ENCODE measurements at places on chromosomes 12 and 14. TPM values are rescaled to one million over a fixed set of nuclear protein-coding genes. Genes with fewer than 3 reads are reported as not detected.

Gene CD4
- polyA plus RNA-seq = not detected

Gene ABCC9
- polyA plus RNA-seq = not detected

Gene CPNE6
- polyA plus RNA-seq = not detected

Gene DPPA3
- polyA plus RNA-seq = not detected

Gene PMCH
- not detected for polyA plus RNA-seq

Gene NEK9
- polyA plus RNA-seq = 13.3 TPM

Gene SIX6
- polyA plus RNA-seq = not detected

Gene ZC2HC1C
- 0.94 TPM for polyA plus RNA-seq

Gene CNPY2
- polyA plus RNA-seq = 124 TPM

Gene SLC6A12
- not detected for polyA plus RNA-seq

Gene OXA1L
- polyA plus RNA-seq = 92.2 TPM

Gene KLHDC1
- 0.20 TPM for polyA plus RNA-seq

Gene SYNE2
- 6.9 TPM for polyA plus RNA-seq

DNA sequence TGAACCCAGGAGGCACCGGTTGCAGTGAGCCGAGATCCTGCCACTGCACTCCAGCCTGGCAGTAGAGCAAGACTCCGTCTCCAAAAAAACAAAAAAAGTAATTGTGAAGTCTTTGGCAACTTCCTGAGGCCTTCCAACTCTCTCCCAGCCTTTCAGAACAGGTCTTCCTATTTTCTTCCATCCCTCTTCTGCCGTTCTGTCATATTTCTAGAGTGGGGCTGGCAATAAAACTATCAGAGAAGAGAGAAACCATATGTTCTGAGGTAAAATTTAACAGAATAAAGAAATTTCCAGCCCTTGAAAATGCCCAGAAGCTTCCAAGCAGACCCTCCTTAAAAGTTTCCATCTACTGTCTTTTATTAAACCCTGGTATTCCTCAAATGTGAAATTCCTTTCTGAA is 100.4 kb downstream of the HMGA2 start:
- DNase-seq = no peak

- DNase-seq = no peak
Observed at GRCh38 chr14:73877790-73878189, 8.9 kb upstream of the ZNF410 start.

DNA sequence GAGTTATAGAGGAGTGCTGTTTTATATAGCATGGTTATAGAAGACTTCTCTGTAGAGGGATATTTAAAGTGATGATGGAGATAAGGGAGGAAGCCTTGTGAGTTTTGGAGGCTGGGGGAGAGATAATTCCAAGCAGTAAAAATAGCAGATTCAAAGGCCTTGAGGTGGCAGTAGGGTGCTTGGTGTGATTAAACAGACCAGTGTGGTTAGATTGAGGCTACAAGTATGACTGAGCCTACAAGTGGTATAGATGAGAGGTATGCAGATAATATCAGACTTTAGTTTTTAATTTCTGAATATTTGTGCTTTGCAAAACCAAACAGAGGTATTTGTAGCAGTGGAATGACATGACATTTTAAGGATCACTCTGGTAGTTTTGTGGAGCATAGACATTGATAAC is 20.3 kb downstream of the FANCM start:
- DNase-seq = no peak

- DNase-seq = peak; percentile 75
Observed at GRCh38 chr14:90624227-90624626, 192.0 kb downstream of the TTC7B start.

DNA sequence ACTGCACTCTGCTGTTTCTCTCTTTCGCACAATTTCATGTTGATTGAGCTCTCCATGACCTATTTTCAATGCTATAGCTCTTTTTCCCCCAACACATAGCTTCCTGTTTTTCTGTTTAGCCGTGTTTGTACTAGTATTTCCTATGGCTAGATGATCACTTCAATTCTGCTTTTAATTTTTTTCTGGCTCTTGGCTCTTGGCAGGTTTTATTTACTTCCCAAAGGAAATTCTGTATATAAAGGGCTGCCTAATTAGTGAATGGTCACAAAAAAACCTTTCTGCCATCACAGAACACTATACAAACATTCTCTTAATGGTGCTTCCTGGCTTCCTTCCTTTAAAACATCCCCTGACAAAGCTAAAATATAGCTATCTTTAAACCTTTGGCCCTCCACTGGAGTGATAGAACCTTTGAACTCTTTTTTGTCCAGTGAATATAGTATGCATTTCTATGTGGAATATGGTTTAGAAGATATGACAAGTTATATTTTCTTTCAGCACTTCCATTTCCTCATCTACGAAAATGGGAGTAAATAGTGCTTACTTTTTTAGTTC is 88.2 kb downstream of the RASSF9 start:
- no peak for DNase-seq

DNA sequence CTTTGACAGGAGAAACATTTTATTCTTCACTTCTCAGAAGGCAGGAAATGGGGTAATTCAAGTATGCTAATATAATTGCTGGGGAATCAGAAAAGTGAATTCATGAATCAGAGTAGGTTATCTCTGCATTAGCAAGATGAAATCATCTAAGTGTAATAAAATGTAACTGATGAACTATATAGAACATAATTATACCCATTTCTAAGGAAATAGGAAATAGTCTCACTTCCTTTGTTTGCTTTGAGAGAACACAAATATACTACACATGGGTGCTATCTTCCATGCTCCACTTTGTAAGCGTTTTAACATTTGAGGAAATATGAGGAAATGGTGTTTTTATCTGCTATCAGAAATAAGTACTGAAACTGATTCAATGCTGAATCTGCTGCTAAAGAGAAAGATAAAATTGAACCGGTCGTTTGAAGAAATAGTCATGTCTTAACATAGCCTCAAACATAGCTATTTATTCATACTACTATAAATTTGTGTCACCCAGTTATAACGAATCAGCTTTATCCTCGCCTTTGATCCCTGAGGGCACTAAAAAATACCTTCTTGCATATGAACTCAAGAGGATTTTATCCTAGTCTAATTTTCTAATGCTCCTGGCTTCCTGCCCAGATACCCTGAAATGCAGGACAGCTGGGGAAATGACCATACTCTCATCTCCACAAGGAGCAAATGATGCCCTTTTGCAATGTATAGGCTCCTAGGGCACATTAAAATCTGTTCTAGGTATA is 696.0 kb downstream of the C12orf50 start:
- DNase-seq = no peak

DNA sequence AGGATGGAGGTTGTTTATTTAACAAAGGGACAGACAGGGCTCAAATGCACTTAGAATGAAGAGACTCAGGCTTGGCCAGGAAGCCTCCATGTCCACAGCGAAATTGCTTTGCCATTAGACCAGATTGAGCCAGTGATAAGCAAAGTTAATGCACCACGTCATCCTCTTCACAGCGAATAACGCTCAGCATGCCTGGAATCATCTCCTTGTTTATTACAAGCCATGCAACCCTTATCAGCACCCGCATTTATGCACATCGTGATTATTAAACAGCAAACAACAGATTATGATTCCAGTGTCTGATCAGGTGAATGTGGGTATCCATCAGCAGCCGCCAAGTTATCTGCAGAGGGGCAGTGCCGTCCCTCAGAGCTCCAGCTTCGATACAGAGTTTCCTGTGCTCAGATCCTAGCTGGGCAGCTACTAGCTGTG is 175.0 kb upstream of the TMEM132C start:
- no peak for DNase-seq

- DNase-seq = no peak
Observed at GRCh38 chr14:102418169-102418852, 55.6 kb downstream of the TECPR2 start.

DNA sequence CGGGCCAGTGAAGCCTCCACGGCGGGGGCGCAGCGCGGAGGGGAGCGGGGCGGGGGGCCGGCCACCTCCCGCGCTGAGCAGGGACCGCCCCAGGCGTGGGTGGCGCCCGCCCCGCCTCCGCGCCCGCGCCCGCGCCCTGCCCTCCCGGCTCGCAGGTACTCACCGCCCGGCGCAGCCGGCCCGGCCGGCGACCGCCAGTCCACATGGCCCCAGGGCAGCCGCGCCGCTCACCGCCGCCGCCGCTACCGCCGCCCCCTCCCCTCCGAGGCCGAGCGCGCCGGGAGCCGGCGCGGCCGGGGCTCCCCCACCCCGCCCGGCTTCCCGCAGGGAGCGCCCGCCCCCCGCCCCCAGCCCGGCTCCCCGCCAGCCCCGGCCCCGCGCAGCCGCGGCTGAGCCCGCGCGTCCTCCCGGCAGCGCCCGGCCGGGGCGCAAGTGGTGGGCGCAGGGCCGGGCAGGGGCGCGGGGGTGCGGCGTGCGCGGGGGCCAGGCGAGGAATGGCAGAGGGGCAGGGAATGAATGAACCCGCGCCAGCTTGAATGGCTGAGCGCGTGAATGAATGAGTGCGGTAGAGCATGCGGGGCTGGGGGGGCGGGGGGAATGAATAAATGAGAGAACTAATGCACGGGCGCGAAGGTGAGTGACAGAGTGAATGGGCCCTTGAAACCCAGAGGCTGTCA is at the start of gene BEGAIN:
BEGAIN (minus strand) TSS at position 332 of the 677 bp plus-strand sequence; CDS start at position 205, 127 bp downstream.
- no peak for DNase-seq

DNA sequence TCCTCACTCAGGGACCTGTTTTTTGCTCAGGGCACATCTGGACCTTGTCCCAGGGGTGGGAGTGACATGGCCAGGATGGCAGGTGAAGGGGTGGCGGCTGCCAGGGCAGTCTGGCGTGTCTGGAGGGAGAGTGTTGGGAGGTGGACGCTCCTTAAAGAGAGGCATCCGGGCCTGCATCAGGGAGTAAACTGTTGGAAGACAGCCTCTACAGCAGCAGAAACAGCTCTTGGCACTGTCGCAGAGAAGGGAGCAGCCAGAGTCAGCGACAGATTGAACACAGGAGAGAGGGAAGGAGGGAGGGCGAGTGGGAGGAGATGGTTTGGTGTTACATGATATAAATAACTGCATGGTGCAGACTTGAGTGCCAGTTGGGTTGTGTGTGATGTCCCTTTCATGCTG is 52.8 kb downstream of the IGF1 start:
- no peak for DNase-seq

DNA sequence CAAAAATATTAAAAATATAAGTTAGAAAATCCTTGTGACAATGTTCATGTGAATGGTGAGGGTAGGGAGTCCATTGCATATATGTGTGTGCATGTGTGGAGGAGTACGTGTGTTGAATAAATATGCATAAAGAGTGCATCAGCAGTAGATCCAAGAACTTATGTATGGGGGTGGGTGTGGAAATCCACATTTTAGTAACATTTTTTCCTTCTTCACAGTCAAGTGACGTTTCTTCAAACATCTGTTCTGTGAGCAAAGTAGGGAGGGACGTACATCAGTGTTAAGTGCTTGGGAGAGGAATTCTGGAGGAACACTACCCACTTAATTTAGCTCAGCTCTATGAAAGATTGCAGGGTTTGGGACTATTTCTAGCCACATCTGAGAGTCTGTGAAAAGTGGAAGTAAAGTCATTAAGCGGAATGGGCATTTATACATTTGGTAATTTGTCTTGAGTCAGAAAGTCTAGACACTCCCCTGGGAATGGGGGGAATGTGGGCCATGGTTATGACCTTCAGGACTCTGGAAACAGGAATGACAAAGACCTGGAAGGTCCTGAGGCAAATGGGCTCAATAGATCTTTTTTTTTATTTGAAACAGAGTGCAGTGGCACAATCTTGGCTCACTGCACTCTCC is 156.4 kb upstream of the PLXNC1 start:
- DNase-seq = no peak

GRCh38 chr14:50874757-50875156 is 2.9 kb downstream of the ABHD12B start:
- no peak for DNase-seq

- peak; percentile 73 for DNase-seq
Observed at GRCh38 chr14:59363531-59364226, 101.5 kb downstream of the GPR135 start.

DNA sequence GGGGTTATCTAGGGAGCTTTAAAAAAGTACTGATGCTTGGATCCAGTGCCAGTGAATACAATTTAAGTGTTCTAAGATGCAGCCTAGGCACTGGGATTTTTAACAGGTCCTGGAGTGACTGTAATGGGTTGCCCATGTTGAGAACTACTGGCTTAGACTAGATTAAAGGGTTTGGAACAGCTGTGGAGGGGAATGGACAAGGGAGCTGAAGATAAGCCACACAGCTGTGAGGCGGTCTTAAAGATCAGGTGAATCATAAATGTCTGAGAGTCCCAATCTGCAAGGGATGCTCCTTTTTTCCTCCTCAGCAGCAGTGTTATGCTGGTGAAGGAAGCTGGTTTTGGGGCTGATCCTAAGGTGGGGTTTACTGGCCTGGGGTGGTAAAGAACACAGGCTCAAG is 35.5 kb upstream of the FRMD6 start:
- DNase-seq = no peak

DNA sequence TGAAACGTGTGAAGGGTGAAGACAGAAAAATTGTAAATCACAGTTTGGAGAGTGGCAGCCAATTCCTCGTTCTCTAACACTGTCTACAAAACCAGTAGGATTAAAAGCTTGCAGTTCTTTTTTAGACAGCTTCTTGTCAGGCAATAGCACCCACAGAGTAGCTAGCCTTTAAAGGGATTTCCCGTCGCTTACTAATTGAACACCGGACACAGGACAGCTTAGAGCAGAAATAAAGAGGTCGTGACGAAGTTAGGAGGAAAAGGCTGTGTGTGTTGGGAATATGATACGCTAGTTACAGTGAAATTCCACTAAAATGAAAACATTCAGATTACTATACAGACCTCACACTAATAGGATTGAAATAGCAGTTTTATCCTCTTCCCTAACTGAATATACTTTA is 149.1 kb upstream of the FLRT2 start:
- DNase-seq = no peak

- peak; percentile 74 for DNase-seq
Observed at GRCh38 chr12:82805812-82806497, 119.2 kb downstream of the TMTC2 start.

- DNase-seq = no peak
Observed at GRCh38 chr12:107130830-107131611, 37.7 kb upstream of the CRY1 start.

- peak; percentile 95 for DNase-seq
Observed at GRCh38 chr12:43285159-43285598, 266.8 kb downstream of the ADAMTS20 start.

DNA sequence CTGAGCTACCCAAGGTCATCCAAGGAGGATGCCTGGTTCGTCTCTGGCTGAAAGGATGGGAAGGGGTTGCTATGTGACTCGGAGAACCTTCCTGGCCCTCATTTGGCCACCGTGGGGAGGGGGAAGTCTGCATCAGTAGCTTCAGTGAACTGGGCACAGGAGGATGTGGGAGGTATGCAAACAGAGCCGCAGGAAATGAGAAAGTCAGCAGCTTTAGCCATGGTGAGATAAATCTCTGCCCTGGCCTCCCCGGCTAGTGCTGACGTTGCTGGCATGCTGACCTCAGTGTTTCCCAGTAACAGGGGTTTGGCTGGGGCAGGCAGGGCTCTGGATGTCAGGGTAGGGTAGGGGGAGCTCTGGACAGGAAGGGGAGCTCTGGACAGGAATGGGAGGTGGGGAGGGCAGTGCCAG is 2.3 kb upstream of the CEBPE start:
- no peak for DNase-seq

GRCh38 chr14:106877517-106877916 is 1351.1 kb downstream of the TMEM121 start:
- DNase-seq = no peak

DNA sequence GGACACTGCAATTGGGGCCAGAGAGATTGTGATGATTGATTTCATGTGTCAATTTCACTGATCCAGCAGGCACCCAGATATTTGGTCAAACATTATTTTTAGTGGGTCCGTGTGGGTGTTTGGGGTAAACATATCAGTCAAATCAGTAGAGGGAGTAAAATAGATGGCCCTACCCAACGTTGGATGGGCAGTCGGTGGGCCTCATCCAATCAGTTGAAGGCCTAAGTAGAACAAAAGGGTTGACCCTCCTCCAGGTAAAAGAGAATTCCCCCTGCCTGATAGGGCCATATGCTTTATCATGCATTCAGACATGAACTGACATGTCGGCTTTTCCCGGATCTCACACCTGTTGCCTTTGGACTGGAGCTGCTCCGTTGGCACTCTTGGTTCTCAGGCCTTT is 195.1 kb upstream of the CAND1 start:
- no peak for DNase-seq
